ENCODE measurements at places on chromosomes 12 and 14. TPM values are rescaled to one million over a fixed set of nuclear protein-coding genes. Genes with fewer than 3 reads are reported as not detected.

The ACSM4 gene
- not detected for total RNA-seq

The GPR33 gene
- total RNA-seq: not detected

The INSM2 gene
- total RNA-seq: not detected

The AMHR2 gene
- total RNA-seq: 0.89 TPM

The SIX6 gene
- not detected for total RNA-seq

The TSPAN9 gene
- total RNA-seq: 35.2 TPM

The CARMIL3 gene
- total RNA-seq: 0.35 TPM

The KRT5 gene
- 0.62 TPM for total RNA-seq

The ADGRD1 gene
- total RNA-seq: 0.38 TPM

The SMARCC2 gene
- total RNA-seq: 32.0 TPM

The ACACB gene
- 8.3 TPM for total RNA-seq

The DDN gene
- total RNA-seq: 0.81 TPM

The KRT74 gene
- total RNA-seq: not detected

The TTC9 gene
- 2.7 TPM for total RNA-seq

The GATC gene
- 25.4 TPM for total RNA-seq

The KRT3 gene
- total RNA-seq: not detected

The EXOC5 gene
- 39.7 TPM for total RNA-seq

The GPR135 gene
- total RNA-seq: 1.1 TPM

The STX2 gene
- 26.0 TPM for total RNA-seq
